ENCODE measurements at places on chromosomes 1 and 21. TPM values are rescaled to one million over a fixed set of nuclear protein-coding genes. Genes with fewer than 3 reads are reported as not detected.

GRCh38 chr1:156090138-156090839 lies 8.0 kb upstream of the MEX3A start:
- no peaks in the 10 kb centered on the region for H3K4me1 ChIP-seq
- DNase-seq: no peak
- H3K27ac ChIP-seq: no peak overlapping the region
- no peak overlapping the region for H3K4me3 ChIP-seq
- H3K36me3 ChIP-seq: no peaks in the 10 kb centered on the region

- peak overlapping the region; percentile 44 for H3K27ac ChIP-seq
- H3K36me3 ChIP-seq: no peaks in the 10 kb centered on the region
- H3K4me3 ChIP-seq: no peak overlapping the region
- no peaks in the 10 kb centered on the region for H3K4me1 ChIP-seq
- H3K27me3 ChIP-seq: no peaks in the 10 kb centered on the region
- DNase-seq: no peak
Measured at GRCh38 chr1:168343566-168343965, 62.9 kb downstream of the TBX19 start.

Gene ZNF593OS
- not detected for total RNA-seq

- no peaks in the 10 kb centered on the region for H3K27me3 ChIP-seq
- no peak overlapping the region for H3K4me3 ChIP-seq
- H3K36me3 ChIP-seq: no peaks in the 10 kb centered on the region
- no peak overlapping the region for H3K27ac ChIP-seq
- H3K4me1 ChIP-seq: no peaks in the 10 kb centered on the region
Measured at GRCh38 chr1:161082996-161083747, 6.2 kb downstream of the NECTIN4 start.

Gene NTPCR
- total RNA-seq: 37.0 TPM

DNA sequence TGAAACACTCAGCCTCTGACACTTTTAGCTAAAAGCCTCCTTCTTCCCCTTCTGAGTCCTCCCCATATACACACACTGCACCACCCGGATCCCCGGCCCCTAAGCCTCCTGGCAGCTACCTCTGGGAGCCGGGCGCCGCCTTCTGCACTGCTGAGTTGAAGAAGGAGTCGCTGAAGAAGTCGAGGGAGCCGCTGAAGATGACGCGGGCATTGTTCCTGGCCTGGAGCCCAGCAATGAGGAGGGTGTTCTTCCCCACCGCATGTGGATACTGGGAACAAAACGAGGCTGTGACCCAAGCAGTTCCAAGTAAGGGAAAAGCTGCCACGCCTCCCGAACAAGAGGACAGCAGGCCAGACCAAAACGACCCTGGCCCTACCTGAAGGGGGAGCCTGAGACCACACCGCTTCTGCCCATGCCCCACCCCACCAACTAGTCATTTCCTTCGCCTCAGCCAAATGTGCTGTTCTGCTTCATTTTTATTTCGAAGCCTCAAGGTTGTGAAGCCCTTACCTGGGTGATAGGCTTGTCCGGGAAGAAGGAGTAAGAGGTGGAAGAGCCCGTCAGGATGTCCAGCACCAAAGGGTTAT lies 7.0 kb downstream of the DDOST start:
- no peaks in the 10 kb centered on the region for H3K4me1 ChIP-seq
- no peaks in the 10 kb centered on the region for H3K27me3 ChIP-seq
- peaks cover 3% of the 10 kb centered on the region for H3K36me3 ChIP-seq
- peak; percentile 57 for DNase-seq
- H3K4me3 ChIP-seq: no peak overlapping the region

- H3K36me3 ChIP-seq: no peaks in the 10 kb centered on the region
- H3K27ac ChIP-seq: no peak overlapping the region
Measured at GRCh38 chr1:44254392-44254910, 41.2 kb downstream of the DMAP1 start.

DNA sequence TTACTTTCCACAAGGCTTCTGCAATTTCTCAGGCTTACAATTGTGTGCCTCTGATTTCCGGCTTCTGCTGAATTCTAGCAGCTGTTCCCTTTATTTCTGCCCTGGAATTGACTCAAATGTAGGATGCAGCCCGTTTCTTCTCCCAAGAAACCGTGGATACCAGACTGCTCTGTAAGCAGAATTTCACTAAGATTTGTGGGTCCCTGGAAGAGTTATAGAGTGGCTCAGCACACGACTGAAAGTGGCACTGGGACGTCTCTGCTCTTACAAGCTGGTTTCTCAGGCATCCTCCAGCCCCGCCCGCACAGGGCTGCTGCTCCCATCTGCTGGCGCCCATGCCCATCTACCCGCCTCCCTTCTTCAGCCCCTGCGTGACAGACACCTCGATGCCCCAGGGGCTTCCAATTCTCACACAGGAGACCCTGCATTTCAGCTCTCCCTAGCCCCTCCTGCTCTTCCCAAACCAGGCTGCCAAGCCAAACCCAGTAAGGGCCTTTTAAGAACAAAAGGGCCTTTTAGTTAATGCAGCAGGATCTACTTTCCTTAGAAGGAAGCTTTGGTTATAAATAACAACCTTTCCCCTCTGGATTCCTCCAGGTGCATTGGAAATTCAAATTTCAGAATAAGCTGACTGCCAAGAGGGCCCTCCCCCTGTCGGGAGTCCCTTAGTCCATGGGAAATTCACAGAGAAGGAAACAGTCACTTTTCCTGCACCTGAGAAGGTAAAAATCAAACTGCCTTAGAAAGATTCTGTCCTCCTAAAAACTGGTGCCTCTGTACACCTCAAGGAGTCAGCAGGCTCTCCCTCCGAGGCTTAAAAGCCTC lies 45.4 kb upstream of the TENT5B start:
- H3K4me3 ChIP-seq: no peak overlapping the region
- H3K4me1 ChIP-seq: no peaks in the 10 kb centered on the region
- no peak overlapping the region for H3K27ac ChIP-seq
- no peak for DNase-seq
- H3K36me3 ChIP-seq: no peaks in the 10 kb centered on the region

Gene CELA2A
- not detected for total RNA-seq

GRCh38 chr1:44939061-44939460 lies 47.3 kb downstream of the EIF2B3 start:
- DNase-seq: no peak
- H3K36me3 ChIP-seq: no peaks in the 10 kb centered on the region
- H3K4me3 ChIP-seq: no peak overlapping the region
- no peak overlapping the region for H3K27ac ChIP-seq
- no peaks in the 10 kb centered on the region for H3K4me1 ChIP-seq

DNA sequence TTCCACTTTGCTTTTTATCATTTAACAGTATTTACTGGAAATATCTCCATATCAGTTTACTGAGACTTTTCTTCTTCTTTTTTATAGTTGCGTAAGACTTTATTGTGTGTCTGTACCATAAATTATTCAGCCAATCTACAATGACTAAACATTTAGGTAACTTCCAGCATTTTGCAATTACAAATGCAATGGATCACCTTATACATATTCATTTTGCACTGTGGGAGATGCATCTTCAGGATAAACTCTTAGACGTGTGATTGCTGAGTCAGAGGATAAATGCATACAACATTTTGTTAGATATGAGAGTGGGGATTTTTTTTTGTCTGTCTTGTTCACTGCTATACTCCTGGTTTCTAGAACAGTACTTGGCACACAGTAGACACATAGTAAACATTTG lies 95.7 kb upstream of the GCLM start:
- H3K4me1 ChIP-seq: no peaks in the 10 kb centered on the region
- DNase-seq: no peak
- H3K27ac ChIP-seq: no peak overlapping the region
- no peaks in the 10 kb centered on the region for H3K36me3 ChIP-seq
- no peak overlapping the region for H3K4me3 ChIP-seq
- no peaks in the 10 kb centered on the region for H3K27me3 ChIP-seq

DNA sequence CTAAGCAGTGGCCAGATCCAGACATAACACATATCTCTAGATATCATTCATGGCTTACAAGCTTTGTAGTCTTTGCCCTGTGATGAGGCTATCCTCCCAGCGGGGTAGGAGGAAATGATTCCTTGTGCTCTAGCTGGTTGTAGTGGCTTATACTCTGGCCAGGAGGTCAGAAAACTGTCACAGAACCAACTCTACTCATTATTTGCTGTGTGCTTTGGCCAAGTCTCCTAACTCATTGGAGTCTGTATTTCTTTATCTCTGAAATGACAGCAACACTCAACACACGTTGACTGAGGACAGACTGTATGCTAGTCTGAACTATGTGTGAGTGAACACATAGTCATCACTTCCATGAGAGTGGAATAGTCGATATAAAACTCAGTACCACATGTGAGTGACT lies 116.7 kb upstream of the F3 start:
- H3K36me3 ChIP-seq: no peaks in the 10 kb centered on the region
- DNase-seq: no peak
- H3K4me1 ChIP-seq: peaks cover 12% of the 10 kb centered on the region
- H3K27ac ChIP-seq: no peak overlapping the region
- no peak overlapping the region for H3K4me3 ChIP-seq

DNA sequence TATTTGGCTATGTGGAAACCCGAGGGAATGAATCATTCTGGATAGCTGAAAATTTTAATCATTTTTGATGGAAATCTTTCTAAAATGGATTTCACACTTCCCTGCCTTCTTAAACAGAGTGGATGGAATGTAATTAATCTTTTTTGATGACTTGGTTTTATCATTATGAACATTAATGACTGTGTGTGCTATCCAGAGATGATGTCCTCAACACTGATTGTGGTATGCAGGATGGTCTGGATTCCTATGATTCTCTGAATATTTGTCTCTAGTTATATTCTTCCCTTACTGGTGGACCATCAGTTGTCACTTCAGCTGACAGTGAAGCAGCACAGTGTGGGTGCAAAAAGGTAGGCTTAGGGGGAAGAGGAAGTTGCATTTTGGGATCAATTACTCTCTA lies 513.5 kb downstream of the LMO4 start:
- H3K27me3 ChIP-seq: no peaks in the 10 kb centered on the region
- H3K4me3 ChIP-seq: no peak overlapping the region
- no peaks in the 10 kb centered on the region for H3K36me3 ChIP-seq
- no peak overlapping the region for H3K27ac ChIP-seq

Gene HPDL
- 1.3 TPM for total RNA-seq
